Substantia nigra (tissue), 51 donors: ENCODE measurements at places on chromosomes 7 and 10.
A peak's percentile ranks its signal among the peaks of the same experiment; 100 is the strongest.

DNA sequence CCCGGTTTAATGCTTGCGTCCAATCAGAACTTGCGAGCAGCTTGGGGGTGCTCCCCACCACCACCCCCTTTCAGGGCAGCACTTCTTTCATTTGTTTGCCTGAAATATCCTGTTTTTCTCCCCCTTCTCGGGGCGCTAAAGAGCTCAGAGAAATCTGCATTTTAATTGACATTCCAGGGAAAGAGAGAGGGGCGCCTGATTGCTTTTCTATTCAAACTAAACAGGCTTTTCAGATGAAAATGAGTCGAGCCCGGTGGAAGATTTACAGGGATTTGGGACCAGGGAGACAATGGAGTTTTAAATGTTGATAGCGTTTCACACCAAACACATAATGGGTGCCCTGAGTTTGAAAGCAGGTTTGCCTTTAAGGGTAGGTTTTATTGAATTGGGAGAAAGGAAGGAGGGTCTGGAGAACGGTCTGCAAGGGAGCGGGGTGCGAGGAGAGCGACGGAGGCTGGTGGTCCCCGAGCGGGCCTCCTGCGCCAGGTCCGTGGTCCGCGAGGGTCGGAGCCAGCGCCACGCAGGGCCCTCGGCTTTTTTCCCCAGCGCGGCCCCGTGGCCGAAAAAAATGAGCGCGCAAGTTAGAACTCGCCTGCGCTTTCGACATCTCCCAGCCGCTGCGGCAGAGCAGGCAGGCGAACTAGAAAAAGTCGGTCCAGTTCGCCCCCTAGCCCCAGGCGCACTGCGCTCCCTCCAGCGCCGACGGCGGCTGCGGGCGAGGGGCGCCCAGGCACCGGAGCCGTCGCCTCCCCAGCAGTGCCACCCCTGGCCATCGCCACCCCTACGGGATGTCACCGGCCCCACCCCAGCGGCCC is 1.3 kb downstream of the FGFR2 start:
- peak; percentile 67 for DNase-seq

GRCh38 chr7:154433632-154434598 is 381.7 kb downstream of the DPP6 start:
- DNase-seq = no peak

GRCh38 chr10:118662228-118663035 is 67.0 kb upstream of the PRLHR start:
- DNase-seq = no peak

GRCh38 chr7:824664-825063 is 7.6 kb upstream of the SUN1 start:
- DNase-seq = no peak

DNA sequence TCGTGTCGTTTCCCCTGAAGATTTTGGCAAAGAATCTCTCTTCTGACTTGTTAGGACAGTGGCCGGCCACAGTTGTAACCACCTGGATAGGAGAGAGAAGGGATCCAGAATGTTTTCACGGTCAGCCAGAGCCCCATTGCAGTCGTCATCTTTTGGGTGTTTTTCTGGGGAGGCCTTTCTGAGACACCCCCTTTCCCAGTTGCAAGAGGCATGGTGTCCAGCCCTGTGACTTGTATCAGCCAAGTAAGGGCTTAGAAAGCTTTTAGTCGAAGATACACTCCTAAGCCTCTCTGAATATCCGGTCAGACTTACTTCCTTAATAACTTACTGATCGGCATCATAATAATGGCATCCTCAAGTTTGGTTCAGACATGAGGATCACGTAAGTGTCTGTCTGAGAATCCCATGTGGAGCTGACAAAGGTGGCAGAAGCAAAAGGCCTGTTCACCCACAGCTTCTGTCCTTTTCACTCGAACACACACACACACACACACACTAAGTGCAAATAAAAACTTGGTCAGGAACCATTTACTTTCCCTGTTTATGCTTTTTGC is 435.7 kb upstream of the GALNT17 start:
- no peak for DNase-seq

DNA sequence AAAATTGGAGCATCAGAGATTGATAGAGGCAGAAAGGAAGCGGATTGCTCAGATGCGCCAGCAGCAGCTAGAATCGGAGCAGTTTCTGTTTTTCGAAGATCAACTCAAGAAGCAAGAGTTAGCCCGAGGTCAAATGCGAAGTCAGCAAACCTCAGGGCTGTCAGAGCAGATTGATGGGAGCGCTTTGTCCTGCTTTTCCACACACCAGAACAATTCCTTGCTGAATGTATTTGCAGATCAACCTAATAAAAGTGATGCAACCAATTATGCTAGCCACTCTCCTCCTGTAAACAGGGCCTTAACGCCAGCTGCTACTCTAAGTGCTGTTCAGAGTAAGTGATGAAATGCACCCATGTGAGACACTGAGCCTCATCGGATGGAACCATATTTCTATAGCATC is 33.1 kb downstream of the STAMBPL1 start:
- no peak for DNase-seq

DNA sequence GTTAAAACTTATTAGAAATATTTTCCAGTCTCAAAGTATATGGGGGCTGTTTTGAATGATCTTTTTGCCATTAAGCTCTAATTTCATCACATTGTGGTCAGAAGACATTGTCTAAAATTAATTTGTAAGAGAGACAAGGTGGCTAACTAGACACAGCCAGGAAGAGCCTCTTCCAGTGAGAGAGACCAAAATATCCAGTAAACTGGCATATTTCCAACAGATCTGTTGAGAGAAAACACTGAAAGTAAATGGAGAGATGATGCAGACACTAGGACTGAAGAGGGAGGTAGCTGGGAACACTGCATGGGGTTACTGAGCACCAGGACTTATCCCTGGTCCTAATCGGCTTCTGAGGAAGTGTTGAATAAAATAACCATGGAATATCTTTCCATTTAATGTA is 101.5 kb upstream of the TAS2R16 start:
- DNase-seq = no peak
